CD14-positive monocyte (primary cell): ENCODE measurements at places on chromosomes 6 and 20.
A peak's percentile ranks its signal among the peaks of the same experiment; 100 is the strongest.

- DNase-seq = no peak
Observed at GRCh38 chr6:150573041-150573681, 26.5 kb upstream of the PLEKHG1 start.

DNA sequence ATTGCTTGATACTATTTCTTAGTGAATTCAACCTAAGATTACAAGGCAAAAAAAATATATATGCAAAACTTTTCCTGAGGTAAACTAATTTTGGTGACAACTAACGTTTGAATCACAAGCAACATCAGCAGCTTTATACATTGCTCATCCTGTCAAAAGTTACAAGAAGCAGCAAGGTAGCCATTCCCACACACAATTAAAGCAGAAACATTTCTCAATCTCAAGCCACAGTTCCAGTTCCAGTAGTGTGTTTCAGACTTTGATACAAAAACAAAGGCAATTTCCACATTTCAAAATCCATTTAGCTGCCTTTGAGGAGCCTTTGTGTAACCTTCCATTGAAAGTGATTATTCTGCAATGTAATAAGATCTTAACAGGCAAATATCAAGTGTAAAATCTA lies 191.0 kb downstream of the WDR27 start:
- no peak for DNase-seq

DNA sequence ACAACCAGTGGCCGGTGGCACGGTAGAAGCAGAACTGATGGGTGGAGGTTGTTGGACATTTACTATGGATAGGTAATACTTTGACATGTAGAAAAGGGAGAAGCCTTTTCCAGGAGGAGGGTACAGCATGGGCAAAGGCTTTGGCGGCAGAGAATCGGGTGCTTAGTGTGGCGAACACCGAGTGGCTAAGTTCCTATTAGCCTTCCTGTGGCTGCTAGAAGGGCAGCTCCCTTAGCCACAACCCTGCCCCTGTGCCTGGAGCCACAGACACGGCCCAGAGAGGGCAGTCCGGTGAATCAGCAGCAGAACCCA lies 37.9 kb upstream of the TGM2 start:
- DNase-seq = no peak

- no peak for DNase-seq
Observed at GRCh38 chr20:16205507-16205906, 367.7 kb downstream of the KIF16B start.

DNA sequence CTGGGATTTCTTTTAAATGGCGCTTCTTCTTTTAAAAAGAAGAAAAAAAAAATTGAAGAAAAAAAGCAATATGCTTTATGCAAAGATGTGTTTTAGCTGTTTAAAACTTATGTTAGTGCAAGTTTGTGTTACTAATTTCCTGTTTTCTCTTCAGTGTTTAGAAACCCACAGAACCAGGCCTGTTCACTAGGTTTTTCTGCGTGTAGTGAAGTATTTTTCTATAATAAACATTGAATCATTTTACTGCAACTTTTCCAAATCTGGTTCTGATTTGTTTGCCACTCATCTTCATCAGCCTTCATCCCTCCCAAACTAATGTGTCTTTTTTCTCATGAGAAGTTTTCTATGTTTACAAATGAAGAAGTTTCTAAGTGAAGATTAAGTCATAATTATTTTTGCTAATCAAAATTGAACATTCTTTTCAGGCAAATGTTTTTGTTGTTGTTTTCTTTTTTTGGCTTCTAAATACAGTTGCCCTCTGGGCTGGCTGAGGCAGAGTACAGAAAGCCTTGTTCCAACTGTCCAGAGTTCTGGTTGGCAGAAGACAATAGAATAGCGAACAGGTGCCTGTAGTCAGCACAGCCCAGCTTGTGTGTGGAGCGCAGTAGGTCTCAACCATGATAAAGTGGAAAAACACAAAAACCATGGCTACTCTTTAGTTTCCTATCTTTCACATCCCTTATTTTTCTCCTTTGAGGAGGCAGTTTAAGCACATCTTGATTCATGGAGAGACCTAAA lies 14.5 kb downstream of the ZNF76 start:
- DNase-seq = no peak

DNA sequence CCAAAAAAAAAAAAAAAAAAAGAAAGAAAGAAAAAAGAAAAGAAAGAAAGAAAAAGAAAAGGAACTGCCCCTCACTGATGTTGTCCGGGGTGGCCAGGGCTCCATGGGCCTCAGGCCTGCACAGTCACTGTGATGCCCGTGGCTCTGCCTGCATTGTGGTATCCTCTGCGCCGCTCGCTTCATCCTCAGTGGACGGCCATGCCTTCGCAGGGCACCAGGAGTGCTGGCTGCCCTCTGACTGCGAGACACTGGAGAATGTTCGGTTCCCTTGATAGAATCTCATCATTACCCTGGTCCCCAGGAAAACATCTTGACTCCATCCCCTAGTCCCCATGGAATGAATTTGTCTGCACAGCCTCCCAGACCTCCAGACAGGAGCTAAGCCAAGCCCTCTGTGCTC lies 61.7 kb downstream of the TMEM242 start:
- no peak for DNase-seq

DNA sequence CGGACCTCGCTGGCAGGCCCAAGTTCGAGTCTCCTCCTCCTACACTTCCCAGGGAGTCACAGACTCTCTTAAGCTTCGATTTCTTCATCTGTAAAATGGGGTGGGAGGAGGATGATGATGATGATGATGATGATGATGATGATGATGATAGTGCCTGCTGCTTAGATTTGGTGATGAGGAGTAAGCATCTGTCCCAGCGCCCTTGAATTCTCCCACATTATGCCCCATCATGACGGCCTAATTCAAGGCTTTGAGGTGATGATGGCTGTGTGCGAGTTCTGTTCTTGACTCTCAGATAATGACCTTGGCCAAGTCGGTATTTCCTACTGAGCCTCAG lies 487 bp upstream of the KIAA1755 start:
- no peak for DNase-seq

GRCh38 chr20:49973981-49974380 lies 8.8 kb upstream of the SNAI1 start:
- DNase-seq = no peak

- DNase-seq = no peak
Observed at GRCh38 chr6:134115715-134116074, 63.3 kb upstream of the SLC2A12 start.

- DNase-seq = peak; percentile 21
Observed at GRCh38 chr6:28884423-28885131, 39.2 kb downstream of the TRIM27 start.

GRCh38 chr6:30942338-30943060 lies 1.7 kb downstream of the MUCL3 start:
- peak; percentile 30 for DNase-seq

DNA sequence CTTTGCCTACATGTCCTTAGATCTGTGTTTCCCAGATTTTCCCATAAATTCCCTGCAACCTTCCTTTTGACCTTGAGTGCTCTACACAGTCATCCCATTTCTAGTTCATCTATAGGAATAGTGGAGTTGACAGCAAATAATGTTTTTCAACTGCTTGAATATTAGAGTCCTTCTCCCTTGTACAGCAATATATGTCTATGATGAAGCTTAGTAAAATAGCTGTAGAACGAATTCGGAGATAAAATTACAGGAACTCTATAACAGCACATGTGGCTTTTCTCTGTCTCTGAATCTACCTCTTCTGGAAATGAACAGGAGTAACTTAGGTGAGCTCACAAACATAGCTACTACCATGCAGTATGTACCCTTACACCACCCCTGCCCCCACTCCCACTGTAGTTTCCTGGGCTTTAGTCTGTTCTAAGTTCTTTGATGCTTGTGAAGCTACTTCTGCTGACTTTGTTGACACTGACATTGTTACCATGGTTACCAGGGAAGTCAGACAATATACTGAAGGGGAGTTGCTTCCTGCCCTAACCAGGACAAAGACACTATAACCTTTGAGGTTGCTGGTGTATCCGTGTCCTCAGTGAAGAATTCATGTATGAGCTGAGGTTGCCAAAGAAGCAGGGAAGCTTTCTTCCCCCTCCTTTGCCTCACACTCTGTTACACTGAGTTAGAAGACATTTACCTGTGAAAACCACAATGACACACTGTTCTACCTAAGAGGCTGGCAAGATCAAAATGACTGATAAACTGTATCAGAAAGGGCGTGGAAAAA lies 35.8 kb upstream of the SHLD1 start:
- peak; percentile 54 for DNase-seq

DNA sequence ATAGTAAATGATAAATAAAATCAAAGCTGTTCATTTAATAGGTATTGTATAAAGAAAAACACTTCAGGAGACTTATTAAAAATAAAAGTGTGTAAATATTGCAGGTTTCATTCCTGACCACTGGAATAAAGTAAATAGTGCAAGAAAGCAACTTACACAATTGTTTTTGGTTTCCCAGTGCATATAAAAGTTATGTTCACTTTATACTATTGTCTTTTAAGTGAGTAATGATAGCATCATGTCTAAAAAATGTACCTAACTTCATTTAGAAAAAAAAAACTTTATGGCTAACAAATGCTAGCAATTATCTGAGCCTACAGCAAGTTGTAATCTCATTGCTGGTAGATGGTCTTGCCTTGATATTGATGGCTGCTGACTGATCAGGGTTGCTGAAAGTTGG lies 726.6 kb upstream of the POU3F2 start:
- no peak for DNase-seq

GRCh38 chr20:55513954-55514353 lies 491.4 kb downstream of the CBLN4 start:
- DNase-seq = no peak

DNA sequence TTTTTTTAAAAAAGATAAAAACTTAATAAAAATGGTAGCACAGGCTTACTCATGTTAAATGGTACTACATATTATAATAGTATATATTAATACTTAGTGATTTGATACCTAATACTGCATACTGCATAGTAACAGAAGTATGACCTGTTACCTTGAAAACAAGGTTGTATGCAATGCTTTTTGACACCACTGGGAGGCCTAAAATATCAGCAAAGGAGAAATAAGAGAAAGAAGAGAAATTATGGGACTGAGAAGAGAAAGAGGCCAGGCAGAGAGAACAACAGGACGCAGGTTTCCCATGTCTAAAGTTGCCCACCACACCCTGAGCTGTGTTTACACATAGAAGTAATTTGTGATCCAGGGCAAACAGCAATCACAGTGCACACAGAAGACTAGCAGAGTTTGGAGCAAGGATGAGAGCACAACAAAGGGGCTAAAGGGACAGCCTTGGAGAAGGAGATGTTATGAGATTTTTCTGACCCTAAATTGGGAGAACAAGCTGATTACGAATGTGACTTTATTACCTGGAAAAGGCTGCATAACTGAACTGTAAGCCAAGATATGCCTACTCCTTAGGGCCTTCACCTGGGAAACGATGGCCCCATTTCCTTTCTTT lies 73.2 kb downstream of the ROS1 start:
- no peak for DNase-seq

GRCh38 chr6:30463242-30463641 lies 26.1 kb upstream of the HLA-E start:
- DNase-seq = no peak

DNA sequence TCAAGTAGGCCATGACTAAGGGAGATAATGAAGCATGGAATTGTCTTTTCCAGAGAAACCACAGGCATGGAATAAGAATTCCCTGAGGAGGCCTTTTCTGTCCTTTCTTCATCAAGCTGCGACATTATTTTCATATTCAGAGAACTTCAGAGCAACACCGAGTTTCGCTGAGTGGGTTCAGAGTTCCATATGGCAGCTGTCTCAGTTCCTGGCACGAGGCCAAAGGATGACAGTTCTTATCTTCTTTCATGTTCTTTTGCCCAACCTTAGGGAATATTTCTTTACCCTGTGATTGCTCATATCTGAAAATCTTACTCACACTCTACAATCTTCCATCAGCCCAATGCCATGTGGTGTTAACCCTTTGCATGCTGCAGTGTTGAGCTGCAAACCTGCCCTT lies 135.3 kb upstream of the BMP2 start:
- DNase-seq = no peak

DNA sequence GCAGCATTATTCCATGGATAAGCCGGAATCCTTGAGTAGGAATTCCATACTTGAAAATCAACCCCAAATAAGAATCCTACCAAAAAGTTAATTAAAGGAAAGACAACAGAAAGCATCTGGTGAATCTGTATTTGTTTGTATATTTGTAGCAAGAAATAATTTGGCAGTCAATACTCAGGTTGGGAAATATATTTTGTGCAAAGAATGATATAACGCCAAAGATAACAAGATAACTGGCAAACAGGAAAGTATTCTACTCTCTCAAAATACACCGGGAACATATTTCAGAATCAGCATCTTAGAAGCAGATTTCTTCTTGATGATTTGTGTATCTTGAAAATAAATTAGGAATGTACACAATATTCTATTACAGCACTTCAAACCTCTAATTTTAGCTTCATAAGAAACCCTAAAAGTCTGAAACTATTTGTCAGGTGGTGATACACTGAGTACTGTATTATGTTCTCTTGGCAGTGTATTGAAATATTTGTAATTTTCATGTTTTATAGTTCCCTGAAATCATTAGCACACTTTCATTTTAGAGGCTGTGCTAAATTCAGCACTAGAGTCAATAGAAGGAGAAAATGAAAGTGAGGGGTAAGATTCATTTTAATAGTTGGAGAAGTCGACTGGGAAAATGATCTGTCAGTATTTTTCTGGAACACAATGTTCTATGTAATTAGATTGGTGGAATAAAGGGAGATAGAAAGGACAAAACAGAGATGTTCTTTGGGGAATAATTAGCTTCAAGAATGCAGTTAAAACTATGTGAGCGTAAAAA lies 879.7 kb upstream of the GJE1 start:
- no peak for DNase-seq

GRCh38 chr20:37377346-37378081 lies 31.6 kb downstream of the SRC start:
- DNase-seq = no peak

DNA sequence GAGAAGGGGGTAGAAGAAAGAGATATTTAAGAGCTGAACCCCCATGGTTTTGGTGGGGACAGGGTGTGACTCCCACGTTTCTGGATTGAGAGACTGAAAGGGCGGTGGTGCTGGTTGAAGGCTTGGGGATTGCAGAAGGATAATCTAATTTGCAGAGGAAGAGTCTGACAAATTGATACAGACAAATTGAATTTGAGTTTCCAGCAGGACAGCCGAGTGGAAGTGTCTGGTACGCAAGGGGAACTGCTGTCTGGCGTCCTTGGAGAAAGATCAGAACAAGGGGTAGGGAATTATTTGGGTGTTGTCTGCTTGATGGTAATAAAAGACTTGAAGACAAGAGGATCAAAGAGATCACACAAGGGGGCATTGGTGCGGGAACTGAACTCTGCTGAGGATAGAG lies 40.5 kb upstream of the MDGA1 start:
- no peak for DNase-seq

GRCh38 chr6:63346217-63346835 lies 26.5 kb upstream of the LGSN start:
- DNase-seq = no peak

- no peak for DNase-seq
Observed at GRCh38 chr6:134132494-134133141, 80.2 kb upstream of the SLC2A12 start.

DNA sequence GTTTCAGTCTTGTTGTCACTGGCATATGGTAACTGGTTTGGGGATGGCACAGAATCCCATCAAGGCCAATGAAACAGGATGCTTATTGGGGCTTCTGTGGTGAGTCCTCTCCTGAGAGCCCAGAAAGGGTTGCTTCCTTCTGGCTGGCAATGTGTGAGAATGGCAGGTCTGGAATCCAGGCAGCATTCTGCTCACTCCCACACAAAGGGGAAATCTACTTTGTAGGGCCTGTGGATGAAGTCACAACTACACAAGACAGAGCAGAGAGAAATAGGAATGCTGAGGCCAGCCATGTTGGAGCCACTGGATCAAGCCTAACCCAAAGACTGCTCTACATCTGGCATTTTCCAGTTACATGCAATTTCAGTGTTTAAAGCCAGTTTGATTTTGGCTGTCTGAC lies 15.7 kb downstream of the PLAGL2 start:
- DNase-seq = no peak

GRCh38 chr6:44275749-44276648 lies 5.7 kb downstream of the TMEM151B start:
- no peak for DNase-seq
